Left ventricle myocardium inferior (tissue), 1 donor: ENCODE measurements at places on chromosomes 2 and 18. TPM values are rescaled to one million over a fixed set of nuclear protein-coding genes. Genes with fewer than 3 reads are reported as not detected.
A peak's percentile ranks its signal among the peaks of the same experiment; 100 is the strongest.

DNA sequence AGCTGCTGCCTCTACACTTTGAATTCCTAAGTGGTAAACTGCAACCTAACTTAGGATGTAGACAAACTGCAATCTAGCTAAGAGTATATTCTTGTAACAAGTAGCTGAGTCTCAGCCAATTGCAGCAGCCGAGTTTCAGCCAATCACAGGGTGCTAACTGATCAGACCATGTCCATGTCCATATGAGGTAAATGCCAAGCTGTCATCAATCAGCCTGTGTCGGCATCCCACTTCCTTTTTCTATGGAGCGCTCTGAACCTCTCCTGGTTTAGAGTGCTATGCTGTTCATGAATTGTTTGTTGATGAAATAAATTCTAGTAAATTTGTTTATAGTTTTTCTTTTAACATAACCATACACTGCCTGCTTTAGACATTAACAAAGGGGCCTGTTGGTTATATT is 408.8 kb downstream of the NBAS start:
- no peaks in the 10 kb centered on the region for H3K4me1 ChIP-seq
- DNase-seq: no peak
- no peak overlapping the region for H3K27ac ChIP-seq
- H3K36me3 ChIP-seq: no peaks in the 10 kb centered on the region
- H3K4me3 ChIP-seq: no peak overlapping the region

DNA sequence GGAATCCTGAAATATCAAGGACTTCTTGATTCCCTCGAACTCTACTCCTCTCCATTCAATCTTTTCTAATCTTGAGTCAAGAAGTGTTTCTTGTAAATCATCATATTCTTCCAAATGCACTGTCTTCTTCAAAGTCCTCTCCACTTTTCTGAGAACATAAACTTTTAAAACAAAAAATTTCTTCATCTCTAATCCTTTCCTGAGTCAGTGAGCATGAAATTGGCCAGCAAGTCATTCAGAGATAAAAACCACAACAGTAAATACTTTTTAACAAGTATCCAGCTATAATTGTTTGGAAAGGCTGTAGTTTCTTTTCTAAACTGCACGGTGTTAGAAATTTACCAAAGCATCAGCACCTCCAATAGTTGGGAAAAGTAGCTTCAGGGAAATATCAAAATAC is 312.6 kb upstream of the GALNT5 start:
- no peak overlapping the region for H3K27ac ChIP-seq
- no peaks in the 10 kb centered on the region for H3K27me3 ChIP-seq
- no peak overlapping the region for H3K4me3 ChIP-seq
- no peaks in the 10 kb centered on the region for H3K4me1 ChIP-seq
- no peaks in the 10 kb centered on the region for H3K36me3 ChIP-seq

DNA sequence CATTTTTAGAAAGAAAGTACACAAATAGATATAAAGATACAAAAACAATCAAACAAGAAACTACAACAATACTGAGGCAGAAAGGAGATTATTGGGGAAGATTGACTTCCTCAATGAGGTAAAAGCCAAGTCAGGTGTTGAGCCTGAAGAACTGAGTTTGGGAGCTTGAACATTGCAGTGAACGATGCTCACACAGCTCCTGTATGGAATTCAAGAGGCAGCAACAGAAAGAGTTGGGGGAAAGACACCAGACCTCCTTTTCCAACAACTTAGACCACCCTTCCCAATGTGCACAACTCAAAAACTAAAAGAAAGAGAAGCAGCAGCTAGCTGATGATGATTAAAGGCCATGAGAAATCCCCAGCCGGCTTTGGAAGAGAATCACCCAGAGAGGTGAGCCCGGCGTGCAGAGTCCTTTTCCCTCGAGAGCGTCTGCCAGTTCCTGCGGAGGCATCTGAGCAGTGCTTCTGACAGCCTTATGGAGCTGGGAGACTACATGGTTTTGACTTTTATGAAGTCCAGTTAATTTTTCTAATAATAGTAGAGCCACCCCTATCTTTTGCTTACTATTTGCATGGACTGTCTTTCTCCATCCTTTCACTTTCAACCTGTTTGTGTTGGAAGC is 106.9 kb upstream of the RFX8 start:
- H3K4me3 ChIP-seq: no peak overlapping the region
- no peaks in the 10 kb centered on the region for H3K36me3 ChIP-seq
- peaks cover 5% of the 10 kb centered on the region for H3K4me1 ChIP-seq
- H3K27ac ChIP-seq: no peak overlapping the region
- H3K27me3 ChIP-seq: no peaks in the 10 kb centered on the region

DGUOK gene
- 21.9 TPM for total RNA-seq

ROCK1 gene
- 34.9 TPM for total RNA-seq

DNA sequence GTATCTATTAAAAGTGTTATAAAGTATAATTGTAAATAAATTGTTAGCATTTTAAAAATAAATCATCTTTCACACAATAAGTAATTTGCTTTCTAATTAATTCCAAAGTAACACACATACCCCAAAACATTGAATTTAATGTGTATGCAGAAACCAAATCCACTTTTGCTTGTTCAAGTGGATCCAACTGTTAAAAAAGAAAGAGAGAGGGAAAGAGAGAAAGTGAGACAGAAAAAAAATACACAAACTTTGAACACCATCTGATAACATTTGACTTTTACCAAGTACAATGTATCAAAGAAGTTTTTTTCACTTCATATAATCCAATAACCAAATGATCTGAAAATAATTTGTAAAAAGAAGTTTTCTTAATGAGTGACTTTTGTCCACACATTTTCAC is 16.6 kb downstream of the C1D start:
- H3K27ac ChIP-seq: no peak overlapping the region
- peaks cover 17% of the 10 kb centered on the region for H3K36me3 ChIP-seq
- no peak for DNase-seq
- H3K27me3 ChIP-seq: no peaks in the 10 kb centered on the region
- no peak overlapping the region for H3K4me3 ChIP-seq

SLC35F6 gene
- 19.6 TPM for total RNA-seq

GRCh38 chr18:63747006-63747405 is 28.2 kb upstream of the SERPINB7 start:
- no peak overlapping the region for H3K27ac ChIP-seq
- no peaks in the 10 kb centered on the region for H3K36me3 ChIP-seq

GRCh38 chr2:138271467-138271866 is 230.1 kb upstream of the SPOPL start:
- H3K4me1 ChIP-seq: no peaks in the 10 kb centered on the region
- no peak overlapping the region for H3K4me3 ChIP-seq

DNA sequence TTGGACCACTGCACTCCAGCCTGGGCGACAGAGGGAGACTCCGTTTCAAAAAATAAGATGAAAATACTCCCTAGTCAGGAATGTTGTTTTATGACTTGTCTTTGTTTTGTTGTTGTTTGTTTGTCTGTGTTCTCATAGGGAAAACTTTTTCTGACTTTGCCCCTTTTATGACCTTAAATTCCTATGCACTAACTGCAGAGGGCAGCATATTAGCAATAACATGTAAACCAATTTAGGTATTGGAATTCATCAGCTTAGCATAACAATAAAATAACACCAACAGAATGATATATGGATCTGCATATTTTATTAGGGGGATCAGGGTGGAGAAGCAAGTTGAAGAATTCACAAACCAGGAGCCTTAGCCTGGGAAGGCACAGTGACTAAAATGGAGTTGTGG is 631.5 kb downstream of the SUCLG1 start:
- no peaks in the 10 kb centered on the region for H3K4me1 ChIP-seq
- DNase-seq: no peak
- H3K4me3 ChIP-seq: no peak overlapping the region
- no peaks in the 10 kb centered on the region for H3K27me3 ChIP-seq

- peaks cover 41% of the 10 kb centered on the region for H3K4me1 ChIP-seq
- no peaks in the 10 kb centered on the region for H3K36me3 ChIP-seq
- peak overlapping the region; percentile 69 for H3K27ac ChIP-seq
These were observed 116.5 kb upstream of the FOSL2 start for GRCh38 chr2:28276076-28276618.

ARHGAP25 gene
- 5.3 TPM for total RNA-seq

DNA sequence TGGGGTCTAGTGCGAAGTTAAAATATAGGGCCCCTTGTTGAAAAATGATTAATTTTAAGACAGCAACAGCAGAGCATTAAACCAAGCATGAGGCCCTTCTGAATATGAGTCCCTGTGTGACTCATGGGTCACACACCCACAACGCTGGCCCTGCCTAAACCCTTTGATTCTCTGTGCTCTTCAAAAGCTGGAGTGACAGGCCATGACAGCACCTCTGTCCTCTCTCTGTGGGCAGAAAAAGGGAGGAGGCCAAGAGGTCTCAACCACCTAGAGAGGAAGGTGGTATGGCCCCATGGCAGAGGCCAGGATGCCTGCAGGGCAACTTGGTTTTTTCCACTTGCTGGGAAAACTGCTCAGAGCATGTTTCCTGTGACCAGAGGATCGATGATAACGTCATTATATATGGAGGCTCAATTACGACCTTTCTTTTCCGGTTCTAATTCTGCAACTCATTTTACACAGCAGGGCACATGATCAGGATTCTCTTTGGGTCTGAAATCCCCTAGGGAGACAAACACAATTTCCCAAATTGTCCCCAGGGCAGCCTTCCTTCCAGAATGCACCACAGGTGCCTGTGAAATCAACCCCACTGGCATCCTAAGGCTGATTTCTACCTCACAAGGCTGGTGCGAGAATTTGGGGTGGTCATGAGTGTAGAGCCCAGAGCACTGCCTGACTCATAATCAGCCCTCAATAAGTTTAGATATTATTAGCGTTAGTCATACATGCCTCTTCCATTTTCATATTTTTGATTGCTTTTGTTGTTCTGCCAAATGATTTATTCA is 102.0 kb upstream of the PPP1CB start:
- H3K4me1 ChIP-seq: peaks cover 4% of the 10 kb centered on the region
- H3K27me3 ChIP-seq: no peaks in the 10 kb centered on the region
- no peaks in the 10 kb centered on the region for H3K36me3 ChIP-seq
- H3K4me3 ChIP-seq: no peak overlapping the region
- no peak overlapping the region for H3K27ac ChIP-seq
- no peak for DNase-seq

GLI2 gene
- total RNA-seq: 2.4 TPM

PCARE gene
- 0.74 TPM for total RNA-seq

DNA sequence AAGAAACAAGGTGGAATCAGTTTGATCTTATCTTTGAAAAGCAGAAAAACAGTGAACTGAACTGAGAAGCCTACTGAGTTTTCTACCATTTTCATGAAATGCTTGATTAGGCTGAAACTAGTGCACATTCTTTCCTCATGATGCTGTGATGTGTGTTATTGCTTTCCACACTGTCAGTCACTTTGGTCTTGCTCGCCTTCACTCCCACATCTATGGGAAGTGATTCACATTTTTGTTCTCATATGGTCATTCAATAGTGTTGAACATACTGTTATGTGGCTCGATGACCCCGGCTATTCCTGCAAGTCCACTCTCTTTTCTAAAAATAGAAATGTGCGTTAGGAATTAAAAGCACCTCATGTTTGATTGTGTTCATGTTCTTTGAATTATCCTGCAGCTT is 129.7 kb downstream of the TGIF1 start:
- H3K27me3 ChIP-seq: no peaks in the 10 kb centered on the region
- H3K4me3 ChIP-seq: no peak overlapping the region
- no peaks in the 10 kb centered on the region for H3K36me3 ChIP-seq
- no peak for DNase-seq
- H3K27ac ChIP-seq: no peak overlapping the region

DNA sequence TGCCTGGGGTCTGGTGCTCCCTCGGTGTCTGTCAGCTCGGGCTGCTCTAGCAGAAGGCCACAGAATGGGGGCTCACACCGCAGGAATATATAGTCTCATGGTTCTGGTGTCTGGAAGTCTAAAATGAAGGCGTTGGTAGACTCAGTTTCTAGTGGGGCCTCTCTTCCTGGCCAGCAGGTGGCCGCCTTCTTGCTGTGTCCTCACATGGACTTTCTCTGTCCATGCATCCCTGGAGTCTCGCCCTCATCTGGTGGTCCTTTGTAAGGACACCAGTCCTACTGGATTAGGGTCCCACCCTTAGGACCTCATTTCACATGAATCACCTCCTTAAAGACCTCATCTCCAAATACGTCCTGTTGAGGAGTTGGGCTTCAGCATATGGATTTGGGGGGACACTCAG is 65.7 kb downstream of the RRM2 start:
- peaks cover 9% of the 10 kb centered on the region for H3K4me1 ChIP-seq
- H3K27me3 ChIP-seq: no peaks in the 10 kb centered on the region
- H3K36me3 ChIP-seq: no peaks in the 10 kb centered on the region
- no peak for DNase-seq
- no peak overlapping the region for H3K4me3 ChIP-seq
- no peak overlapping the region for H3K27ac ChIP-seq

DNA sequence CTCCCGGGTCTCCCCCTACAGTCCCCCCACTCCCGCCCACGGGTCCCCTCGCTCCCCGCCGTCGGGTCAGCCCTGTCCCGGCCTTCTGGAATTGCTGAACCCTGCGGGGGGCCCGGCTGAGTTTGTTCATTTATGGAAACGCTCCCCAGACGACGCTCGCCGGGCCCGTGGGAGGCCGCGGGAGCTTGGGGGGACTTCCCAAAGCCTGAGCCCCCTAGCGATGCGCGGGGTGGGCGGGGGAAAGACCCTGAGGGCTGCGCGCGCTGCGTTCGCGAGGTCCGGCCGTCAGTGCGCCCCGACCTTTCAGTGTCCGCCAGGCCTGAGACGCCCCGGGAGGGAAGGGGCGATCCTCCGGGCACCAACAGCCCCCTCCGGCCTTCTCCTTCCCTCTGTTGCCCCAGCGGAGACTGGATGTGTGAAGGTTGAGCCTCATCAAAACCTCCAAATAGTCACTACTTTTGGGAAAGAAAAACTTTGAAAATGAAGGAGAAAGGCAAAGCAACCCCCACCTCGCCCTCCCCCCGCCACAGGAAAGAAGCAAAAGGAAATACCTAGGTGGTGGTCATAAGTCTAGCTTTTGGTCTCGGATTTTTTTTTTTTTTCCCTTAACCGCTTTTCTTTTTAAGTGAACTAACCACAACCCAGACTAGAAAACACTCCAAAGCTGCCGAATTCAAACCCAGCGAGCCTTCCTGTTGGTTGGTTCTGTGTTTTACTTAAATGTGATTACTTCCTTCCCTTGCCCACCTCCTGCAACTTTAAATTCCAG is 509 bp upstream of the CYS1 start:
- H3K36me3 ChIP-seq: no peaks in the 10 kb centered on the region
- peak overlapping the region; percentile 74 for H3K4me3 ChIP-seq
- H3K4me1 ChIP-seq: peaks cover 32% of the 10 kb centered on the region
- peaks cover 67% of the 10 kb centered on the region for H3K27me3 ChIP-seq
- peak overlapping the region; percentile 86 for H3K27ac ChIP-seq

PROKR1 gene
- not detected for total RNA-seq

ALKAL2 gene
- total RNA-seq: 1.1 TPM

CFAP65 gene
- not detected for total RNA-seq

- H3K4me1 ChIP-seq: no peaks in the 10 kb centered on the region
- no peak overlapping the region for H3K27ac ChIP-seq
- no peak overlapping the region for H3K4me3 ChIP-seq
These were observed 6.9 kb downstream of the UGT1A10 start for GRCh38 chr2:233643128-233643527.

DNA sequence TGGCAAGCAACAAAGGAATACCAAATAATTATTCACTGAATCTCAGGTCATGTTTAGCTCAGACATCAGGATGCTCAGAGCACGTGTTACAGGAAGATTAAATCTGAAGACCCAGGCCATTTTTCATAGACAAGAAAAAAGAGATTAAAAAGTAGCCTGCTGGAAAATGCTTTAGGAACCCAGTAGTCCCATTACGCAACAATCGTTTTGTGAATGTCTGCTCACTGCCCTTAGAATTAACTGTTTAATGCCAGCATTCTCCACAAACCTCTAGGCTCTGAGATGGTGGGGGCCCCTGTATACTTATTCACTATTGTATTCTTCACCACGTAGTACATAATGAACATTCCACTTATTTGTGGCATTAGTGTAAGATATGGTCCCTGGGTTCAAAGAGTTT is 154.6 kb upstream of the NYAP2 start:
- no peak for DNase-seq
- no peak overlapping the region for H3K4me3 ChIP-seq
- no peaks in the 10 kb centered on the region for H3K27me3 ChIP-seq

DSC3 gene
- not detected for total RNA-seq
